ENCODE measurements at places on chromosomes 2 and 18. TPM values are rescaled to one million over a fixed set of nuclear protein-coding genes. Genes with fewer than 3 reads are reported as not detected.

DNA sequence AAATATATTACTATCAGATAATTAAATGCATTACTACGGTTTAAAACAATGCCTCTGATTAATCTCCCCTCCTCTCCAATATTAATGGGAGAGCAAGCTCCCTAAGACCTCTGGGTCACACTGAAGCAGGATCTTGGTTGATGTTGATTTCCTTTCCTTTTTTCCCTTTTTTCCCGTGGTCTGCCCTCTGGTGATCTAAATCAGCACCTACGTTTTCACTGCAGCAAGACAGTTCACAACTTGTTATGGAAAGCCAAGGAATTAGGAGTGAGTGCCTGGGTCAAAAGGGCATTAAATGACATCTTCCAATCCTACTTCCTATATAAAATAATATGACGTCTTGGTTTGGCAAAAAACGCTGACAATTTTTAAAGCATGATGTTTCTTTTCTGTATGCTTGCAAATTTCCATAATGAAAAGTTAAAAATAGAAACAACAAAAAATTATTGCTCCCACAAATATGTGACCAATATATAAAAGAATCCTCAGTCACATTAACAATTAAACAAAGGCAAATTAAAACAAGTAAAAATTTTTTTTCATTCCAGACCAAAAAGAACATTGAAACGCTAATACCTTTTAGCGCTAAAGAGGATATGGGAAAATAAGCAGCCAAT is 7.9 kb upstream of the CFAP36 start:
- peak; percentile 73 for DNase-seq

DNA sequence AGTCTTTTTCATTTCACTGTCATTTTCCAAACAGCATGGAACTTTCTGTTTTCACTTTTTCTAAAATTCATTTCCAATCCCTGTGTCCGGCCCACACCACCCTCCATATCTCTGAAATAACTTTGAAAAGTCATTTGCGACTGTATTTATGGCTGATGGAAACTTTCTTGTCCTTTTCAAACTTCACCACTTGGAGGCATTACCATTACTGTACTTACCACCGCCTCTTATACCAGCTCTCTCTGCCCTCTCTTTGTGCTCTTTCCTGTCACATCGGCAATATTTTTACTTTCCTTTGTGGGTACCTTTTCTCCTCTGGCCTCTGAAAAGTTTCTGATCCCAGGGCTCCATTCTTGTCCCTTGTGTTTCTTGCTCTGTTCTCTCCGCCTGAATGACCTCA is 39.5 kb upstream of the IL1RL1 start:
- peak; percentile 25 for DNase-seq

DNA sequence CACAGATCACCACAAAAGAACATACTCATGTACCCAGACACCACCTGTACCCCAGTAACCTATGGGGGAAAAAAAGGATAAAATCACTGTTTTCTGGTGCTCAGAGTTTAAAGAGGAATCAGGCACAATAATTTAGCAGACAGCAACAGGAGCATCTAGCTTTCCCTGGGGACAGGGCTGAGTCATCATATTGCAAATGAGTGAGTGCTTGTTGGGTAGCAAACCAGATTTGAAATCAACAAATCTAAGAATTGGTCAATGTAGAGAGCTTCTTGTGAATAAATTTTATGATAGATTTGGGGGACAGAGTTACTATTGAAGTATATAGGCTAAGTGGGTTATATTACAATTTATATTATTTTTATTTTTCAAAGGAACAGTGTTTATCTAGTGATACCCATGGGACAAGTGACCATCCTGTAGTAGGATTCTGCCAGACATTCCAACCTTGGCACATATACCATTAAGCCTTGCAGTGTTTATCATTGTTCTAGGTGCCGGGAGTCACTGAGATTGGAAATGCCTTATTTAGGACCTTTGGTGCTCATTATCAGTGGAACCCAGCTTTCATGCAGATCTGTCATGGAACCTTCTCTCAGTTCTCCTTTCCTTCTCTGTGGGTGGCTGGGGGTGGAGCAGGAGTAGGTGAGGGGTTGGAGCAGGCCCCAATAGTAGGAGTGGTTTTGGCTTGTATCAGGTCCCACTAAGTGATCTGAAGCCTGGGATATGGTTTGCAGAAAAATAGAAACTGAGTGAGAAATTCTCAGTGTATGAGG is 117.2 kb downstream of the CERS6 start:
- DNase-seq: peak; percentile 17

DNA sequence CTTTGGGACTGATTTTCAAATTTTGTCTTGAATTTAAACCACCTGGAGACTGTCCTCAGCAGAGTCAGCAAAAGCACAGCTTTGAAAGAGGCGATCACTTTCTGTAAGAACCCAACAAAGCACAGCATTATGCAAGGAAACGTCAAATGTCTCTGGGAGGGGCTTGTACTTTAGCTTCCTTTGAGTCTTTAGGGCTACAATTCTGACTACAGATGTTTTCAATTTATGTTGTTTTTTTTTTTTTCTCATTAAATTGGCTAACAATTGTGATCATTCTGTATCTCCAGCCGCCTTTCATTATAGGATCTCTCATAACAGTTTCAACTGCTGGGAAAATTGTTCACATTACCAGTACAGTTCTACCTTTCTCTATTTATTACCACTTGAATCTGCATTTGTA is 48.3 kb downstream of the COL3A1 start:
- no peak for DNase-seq

- DNase-seq: no peak
These were observed 364.3 kb upstream of the MEX3C start for GRCh38 chr18:51561821-51562220.

- no peak for DNase-seq
These were observed 20.0 kb downstream of the SFTPB start for GRCh38 chr2:85647823-85648526.

DNA sequence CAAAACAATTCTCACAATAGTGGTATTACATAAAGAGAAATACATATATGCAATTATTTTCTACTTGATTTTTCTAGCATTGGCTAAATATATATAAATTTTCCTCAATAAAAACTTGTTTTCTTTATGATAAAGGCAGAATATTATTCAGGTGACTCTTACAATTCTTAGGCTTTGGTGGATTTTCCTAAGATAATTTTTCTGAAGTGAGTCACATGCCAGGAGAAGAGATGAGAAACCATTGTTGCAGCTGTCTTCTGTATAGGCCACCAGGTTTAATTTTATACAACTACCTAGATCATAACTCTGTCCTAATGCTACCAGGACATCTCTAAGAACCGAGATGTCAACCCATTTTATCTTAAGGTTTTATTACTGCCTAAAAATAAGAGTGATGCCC is 552.4 kb upstream of the CDH2 start:
- DNase-seq: peak; percentile 56

- no peak for DNase-seq
These were observed 333.0 kb downstream of the RPRM start for GRCh38 chr2:153145470-153145978.

- DNase-seq: no peak
These were observed 278.8 kb upstream of the CELF4 start for GRCh38 chr18:37844209-37844970.

DNA sequence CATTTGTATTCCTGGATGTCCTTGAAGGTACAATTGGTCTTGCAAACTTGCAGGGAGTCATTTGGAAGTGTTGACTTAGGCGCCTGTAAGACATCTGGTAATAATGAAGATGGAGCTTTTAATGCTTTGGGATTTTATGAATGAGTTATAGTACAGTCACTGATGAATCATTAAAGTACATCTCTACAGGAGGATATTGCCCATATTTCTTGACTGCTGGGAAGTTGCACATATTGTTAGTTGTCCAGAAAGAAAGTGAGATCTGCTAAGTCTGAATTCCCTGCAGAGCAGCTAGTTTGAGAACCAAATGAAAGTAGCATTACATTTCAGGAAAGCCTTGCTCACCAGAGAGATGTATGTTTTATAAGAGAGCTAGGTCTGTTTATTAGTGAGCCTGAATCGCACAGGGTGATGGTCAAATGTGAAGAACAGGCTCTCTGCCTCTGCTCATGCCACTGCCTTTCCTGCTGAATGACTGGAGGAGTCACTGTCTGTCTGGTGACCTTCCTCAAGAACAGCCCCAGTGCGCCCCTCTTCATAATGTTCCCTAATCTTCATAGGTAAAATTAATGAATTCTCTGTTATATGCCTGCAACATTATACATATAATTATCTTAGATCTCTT is 138.9 kb upstream of the KLHL14 start:
- DNase-seq: peak; percentile 49

DNA sequence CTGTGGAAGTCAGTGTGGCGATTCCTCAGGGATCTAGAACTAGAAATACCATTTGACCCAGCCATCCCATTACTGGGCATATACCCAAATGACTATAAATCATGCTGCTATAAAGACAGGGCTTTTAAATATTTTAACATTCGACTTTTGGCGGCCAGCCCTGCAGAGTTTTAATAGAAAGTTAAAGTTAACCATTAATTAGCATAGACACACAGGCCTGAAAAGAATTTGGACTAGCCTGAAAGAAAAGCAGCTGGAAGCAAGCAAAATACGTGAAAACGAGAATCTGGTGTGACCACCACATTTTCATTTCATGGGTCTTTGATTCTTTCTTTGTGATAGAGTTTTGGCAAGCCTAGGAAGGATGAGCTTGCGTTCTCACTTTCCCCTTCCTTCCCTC is 184.0 kb downstream of the SCG2 start:
- peak; percentile 36 for DNase-seq

GRCh38 chr2:191544461-191545062 is 133.4 kb upstream of the NABP1 start:
- peak; percentile 58 for DNase-seq

GRCh38 chr2:191184457-191184856 is 33.7 kb upstream of the STAT4 start:
- DNase-seq: no peak

DNA sequence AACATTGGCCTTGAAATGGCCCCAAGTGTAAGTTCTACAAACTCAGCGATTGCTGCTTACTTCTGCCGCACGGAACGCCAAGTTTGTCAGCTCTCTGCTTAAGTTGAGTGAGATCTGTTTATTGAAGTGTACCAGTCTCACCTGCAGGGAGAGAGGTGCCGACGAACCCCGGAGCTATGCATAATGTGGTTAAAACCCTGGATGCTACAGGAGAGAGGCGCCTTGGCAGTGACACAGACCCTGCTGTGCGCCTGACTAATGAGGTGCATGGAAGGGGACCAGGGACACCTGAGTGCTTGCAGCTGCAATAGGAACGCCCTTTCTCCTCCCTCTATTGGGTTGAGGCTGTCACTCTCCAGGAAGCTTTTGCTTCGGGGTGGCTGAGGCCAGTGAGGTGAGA is 979 bp downstream of the SLC9A2 start:
- DNase-seq: peak; percentile 55

DNA sequence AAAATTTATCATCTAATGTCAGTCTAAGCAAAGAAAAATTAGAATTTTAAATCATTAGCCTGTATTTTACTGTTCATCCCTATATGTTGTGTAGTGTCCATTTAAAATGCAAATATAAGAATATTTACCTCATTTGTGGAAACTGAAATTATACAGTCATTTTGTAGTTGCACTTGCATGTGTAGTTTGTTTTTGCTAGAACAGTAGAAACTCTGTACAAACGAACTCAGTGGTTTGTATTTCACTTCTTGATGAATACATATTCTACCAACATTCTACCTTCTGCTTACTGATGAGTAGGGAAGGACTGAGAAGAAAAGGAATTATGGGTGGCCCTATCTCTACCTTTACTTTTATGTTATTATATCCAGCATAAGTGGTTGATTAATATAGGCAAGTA is 29.7 kb downstream of the BMPR2 start:
- no peak for DNase-seq

- no peak for DNase-seq
These were observed 100.3 kb downstream of the IRS1 start for GRCh38 chr2:226699321-226699720.

- DNase-seq: peak; percentile 77
These were observed 47.5 kb upstream of the STAM2 start for GRCh38 chr2:152222975-152223637.

The PHLPP1 gene
- total RNA-seq: 14.1 TPM

The DOK6 gene
- not detected for total RNA-seq

The FAM117B gene
- 3.6 TPM for total RNA-seq

The TACR1 gene
- total RNA-seq: not detected

The TMEM185B gene
- 67.5 TPM for total RNA-seq

The TMEFF2 gene
- not detected for total RNA-seq

The INPP5D gene
- 0.26 TPM for total RNA-seq

The TNP1 gene
- not detected for total RNA-seq

The MRO gene
- 0.55 TPM for total RNA-seq

The EMILIN1 gene
- 0.69 TPM for total RNA-seq

The NAT8 gene
- total RNA-seq: not detected

The ADAM23 gene
- 0.22 TPM for total RNA-seq

The IHH gene
- 0.07 TPM for total RNA-seq

All from PC-3 (cell line).